ENCODE measurements at places on chromosomes 4 and X.

DNA sequence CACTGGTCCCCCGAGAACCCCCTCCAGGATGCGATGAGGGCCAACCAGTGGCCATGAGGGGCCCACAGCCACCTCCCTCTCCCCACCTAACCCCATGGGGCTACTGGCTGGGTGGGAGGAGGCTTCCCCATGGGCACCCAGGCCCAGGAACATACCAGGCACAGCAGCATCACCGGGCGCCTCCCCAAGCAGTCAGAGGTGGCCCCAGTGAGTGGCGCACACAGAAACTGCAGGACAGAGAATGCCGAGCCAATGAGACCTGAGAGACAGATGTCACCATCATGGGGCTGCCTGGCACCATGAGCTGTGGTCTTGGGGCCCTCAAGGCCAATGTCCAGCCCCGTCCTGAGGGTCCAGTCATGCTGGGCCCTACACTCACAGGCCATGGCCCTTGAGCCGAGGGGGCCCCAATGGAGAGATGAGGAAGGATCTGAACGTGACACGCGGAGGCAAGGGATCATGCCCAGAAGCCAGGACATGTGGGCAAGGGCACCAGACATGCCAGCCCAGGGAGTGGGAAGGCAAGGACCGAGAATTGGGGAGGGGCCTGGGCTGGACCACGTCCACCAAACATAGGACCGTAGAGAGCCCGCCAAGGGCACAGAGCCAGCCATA is 30.1 kb downstream of the NOP14 start:
- no peak for DNase-seq

DNA sequence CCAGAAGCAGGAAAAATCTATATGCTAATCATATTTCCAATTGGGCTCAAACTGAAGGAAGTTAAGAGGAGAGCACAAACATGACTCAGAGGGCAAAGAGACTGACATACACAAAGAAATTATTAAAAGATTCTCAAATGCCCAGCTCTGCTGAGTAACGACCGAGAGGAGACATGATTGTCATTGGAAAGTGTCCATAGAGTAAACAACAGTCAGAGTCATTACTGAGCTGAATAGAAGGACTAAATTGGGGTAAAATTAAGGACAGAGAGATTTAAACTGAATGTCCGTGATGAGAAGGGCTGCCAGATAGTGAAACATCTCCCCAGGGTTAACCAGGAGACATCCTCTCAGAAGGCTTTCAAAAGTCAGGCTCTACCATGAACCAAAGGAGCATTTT is 111.2 kb upstream of the GALNT7 start:
- no peak for DNase-seq

- no peak for DNase-seq
These were observed 79.2 kb upstream of the CLCN4 start for GRCh38 chrX:10077425-10078188.

DNA sequence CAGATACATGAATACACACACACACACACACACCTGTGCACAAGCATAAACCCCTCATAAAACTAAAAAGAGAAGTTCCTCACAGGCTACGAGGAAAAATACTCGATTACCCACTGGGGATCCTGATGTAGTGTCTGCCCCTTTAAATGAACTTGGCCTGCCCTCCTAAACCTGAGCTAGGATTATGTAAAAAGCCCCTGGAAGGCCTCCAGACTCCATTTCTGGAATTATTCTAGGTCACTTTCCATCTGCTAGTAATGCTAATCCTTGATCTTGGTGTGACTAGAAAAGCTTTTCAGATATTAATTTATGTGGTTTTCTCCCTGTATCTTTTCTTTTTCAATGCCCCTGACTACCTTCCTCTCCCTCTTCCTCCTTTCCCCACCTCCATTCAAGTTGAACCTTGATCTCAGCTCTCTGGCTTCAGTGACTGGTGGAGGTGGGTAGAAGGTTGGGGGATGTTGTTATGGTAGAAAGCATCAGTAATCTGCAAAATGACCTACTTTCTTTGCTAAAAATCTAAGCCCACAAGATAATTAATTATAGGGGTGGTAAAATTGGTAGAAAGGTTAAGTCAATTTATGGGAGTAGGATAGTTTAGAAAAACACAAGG is 25.5 kb upstream of the ZNF330 start:
- peak; percentile 48 for DNase-seq

GRCh38 chrX:4762196-4762595 is 1048.7 kb upstream of the PRKX start:
- DNase-seq: no peak

DNA sequence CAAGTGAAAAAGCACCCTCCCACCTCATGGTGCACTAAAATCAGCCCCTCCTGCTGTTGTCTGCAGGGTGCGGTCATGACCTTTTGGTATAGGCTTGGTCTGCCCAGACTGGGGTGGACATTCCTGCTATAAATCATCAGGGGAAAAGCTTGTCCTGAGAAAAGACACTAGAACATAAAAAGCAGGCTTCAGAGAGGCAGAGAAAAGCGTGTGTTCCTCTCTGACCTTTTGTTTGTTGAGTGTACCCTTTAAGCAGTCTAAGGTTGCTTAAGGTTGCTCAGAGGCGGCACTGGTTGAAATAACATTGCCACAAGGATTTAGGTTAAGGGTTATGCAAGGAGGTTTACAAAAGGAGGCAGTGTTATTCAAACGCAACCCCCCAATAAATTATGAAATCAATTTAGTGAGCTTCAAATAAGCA is 43.5 kb downstream of the CCDC158 start:
- DNase-seq: no peak

GRCh38 chr4:150094676-150095075 is 16.4 kb downstream of the DCLK2 start:
- no peak for DNase-seq

DNA sequence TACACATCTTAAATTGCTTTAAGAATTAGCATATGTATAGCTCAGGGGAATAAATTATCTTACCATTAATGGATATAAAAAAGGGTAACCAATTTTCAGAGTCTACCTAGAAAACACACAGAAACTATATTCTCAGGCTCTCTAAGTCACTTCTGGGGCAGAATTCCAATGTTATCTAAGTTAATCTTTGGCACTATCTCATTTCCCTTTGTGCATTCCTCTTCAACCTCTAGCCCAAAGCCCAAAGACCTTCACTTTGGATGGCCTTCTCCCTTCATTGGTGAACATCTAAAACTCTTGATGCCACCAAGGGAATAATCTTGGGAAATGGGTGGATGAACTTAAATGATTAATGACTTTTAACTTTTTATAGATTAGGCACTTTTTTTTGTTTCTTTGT is 108.3 kb downstream of the APBB2 start:
- DNase-seq: no peak

GRCh38 chr4:141132709-141133145 is 542 bp downstream of the RNF150 start:
- DNase-seq: peak; percentile 56

GRCh38 chrX:46298821-46299220 is 246.4 kb downstream of the ZNF674 start:
- DNase-seq: no peak

DNA sequence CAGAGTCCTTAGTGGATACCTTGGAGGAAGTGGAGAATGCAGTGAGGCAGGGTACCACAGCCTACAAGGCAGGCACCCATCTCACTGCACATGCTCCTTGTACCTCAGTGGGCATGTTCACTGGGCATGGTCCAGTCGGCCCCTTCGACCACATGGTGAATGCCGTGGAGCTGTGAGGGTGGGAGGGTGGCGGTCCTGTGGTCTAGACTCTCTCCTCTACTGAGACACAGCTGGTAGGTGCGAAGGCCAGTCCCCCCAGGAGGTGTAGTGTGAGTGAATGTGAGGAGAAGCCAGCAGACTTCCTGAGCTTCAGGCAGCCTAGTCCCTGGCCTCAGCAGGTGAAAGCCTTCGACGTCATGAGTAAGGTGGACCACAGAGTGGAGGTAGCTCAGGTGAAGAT is 12.2 kb downstream of the XAGE2 start:
- no peak for DNase-seq

Measured in NCI-H82 (cell line).